ENCODE measurements at places on chromosomes 4 and X. TPM values are rescaled to one million over a fixed set of nuclear protein-coding genes. Genes with fewer than 3 reads are reported as not detected.

- DNase-seq, result no peak
Measured at GRCh38 chrX:103586314-103586646, 965 bp downstream of the TCEAL4 start.

- no peak for DNase-seq
Measured at GRCh38 chr4:103567591-103567990, 152.2 kb downstream of the TACR3 start.

GRCh38 chr4:3346146-3346545, 53.3 kb downstream of the RGS12 start:
- DNase-seq, result peak; percentile 79

- DNase-seq, result no peak
Measured at GRCh38 chr4:26475716-26476115, 14.6 kb downstream of the CCKAR start.

Gene P2RY8
- not detected for total RNA-seq

- no peak for DNase-seq
Measured at GRCh38 chr4:141540643-141541042, 95.7 kb upstream of the IL15 start.

- DNase-seq, result peak; percentile 49
Measured at GRCh38 chr4:41146716-41147506, 67.4 kb downstream of the APBB2 start.

Data from A172 (cell line).